ENCODE measurements at places on chromosomes 5 and 9.

- peak; percentile 72 for DNase-seq
These were observed 84.9 kb downstream of the RGS3 start for GRCh38 chr9:113548221-113549041.

GRCh38 chr5:108321341-108321740 is 60.6 kb downstream of the FBXL17 start:
- no peak for DNase-seq

DNA sequence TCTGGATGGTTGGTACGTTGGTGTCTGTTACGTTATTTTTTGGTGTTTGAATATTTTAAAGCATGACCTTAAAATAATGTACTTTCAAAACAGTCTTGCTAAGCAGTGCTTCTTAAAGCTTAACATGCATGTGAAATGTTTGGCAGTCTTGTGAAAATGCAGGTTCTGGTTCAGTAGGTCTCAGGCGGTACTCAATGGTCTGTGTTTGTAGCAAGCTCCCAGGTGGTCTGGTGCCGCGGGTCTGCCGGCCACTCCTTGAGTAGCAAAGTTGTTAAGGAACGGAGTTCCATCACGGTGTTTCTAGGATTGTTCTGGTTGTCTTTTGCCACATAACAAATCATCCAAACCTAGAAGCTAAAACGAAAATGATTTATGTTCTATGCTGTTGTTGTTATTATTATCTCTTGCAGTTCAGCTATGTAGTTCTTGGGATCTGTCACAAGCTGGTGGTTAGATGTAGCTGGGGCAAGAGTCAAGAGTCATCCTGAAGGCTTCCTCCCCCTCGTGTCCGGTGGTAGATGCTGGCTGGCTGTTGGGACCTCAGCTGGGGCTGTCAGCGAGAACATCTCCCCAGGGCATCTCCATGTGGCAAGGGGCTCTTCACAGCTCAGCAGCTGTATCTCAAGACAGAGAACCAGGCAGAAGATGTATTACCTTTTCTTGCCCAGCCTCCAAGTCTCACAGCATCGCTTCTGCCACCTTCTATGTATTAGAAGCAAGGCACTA is 186.8 kb downstream of the PALM2AKAP2 start:
- DNase-seq: no peak

GRCh38 chr9:84711936-84712335 is 42.4 kb downstream of the NTRK2 start:
- no peak for DNase-seq
